ENCODE measurements at places on chromosomes 5 and 9. TPM values are rescaled to one million over a fixed set of nuclear protein-coding genes. Genes with fewer than 3 reads are reported as not detected.
A peak's percentile ranks its signal among the peaks of the same experiment; 100 is the strongest.

DNA sequence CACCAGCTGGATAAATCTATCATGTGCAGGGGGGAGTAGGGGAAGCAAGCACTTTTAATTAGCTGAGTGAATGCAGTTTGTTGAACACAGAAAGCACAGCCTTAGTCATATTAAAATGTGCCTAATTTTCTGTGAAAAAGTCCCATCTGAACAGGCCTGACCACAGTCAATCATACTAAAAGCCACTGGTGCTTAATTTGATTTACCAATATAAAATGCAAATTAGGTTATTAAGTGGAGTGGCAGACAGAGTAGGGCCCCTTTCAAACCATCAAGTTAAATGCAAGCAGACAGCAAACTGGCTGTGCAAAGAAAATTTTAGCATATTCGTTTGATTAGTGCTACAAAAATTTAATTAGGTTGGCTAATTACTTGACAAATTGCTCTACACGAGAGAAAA, 176.1 kb downstream of the ISL1 start:
- no peak for DNase-seq

DNA sequence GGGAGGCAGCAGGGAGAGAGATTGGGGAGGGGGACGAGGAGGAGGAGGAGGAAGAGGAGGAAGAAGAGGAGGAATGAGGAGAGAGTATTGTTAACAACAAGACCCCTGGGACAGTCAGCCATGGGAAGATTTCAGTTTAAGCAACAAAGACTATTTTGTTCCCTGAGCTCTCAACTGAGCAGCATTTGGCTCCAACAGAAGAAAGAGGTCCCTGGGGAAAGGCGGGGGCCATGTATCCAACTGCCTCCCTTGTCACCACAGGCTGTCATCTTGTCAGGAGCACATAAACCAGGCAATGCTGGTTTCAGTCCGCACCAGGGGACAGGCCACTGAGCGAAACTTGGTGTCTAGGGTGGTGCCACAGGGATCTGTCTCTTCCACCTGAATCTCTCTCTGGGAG, 316.1 kb downstream of the TLE1 start:
- no peak for DNase-seq

GRCh38 chr5:68745448-68745847, 348.4 kb upstream of the SLC30A5 start:
- DNase-seq: peak; percentile 17

- no peak for DNase-seq
These were observed 21.0 kb downstream of the CSF1R start for GRCh38 chr5:150065346-150065745.

- DNase-seq: no peak
These were observed 410.2 kb downstream of the PSAT1 start for GRCh38 chr9:78707080-78707479.

DNA sequence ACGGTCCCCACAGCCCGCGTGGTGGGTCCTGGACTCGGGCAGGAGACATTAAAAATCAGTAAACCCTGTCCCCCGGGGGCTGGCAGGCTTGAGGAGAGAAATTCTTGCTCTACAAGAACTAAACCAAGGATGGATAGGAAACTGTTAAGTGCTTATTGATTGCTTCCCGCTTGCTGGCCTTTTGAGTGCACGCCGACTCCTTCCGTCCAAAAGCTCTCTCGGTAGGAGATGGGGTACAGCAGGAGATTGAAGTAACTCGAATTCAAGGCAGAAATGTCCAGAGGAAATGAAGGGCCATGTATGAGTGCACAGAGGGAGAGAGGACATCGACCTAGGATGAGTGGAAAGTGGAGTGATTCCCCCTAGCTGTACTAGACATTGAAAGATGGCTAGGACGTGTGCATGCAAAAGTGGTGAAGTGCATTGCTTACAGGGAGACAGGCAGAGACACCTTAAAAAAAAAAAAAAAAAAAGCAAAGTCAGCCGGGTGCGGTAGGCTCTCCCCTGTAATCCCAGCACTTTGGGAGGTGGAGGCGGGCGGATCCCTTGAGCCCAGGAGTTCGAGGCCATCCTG, 923 bp downstream of the RECK start:
- no peak for DNase-seq

Gene ADGRD2
- polyA plus RNA-seq: not detected

Gene TTC33
- 7.1 TPM for polyA plus RNA-seq

Gene IFNK
- polyA plus RNA-seq: not detected

Gene OR1Q1
- not detected for polyA plus RNA-seq

Gene C9orf50
- polyA plus RNA-seq: 2.8 TPM

Gene DDX4
- polyA plus RNA-seq: not detected

All from kidney (tissue), 22 donors.